ENCODE measurements at places on chromosomes 5 and 9. TPM values are rescaled to one million over a fixed set of nuclear protein-coding genes. Genes with fewer than 3 reads are reported as not detected.

DNA sequence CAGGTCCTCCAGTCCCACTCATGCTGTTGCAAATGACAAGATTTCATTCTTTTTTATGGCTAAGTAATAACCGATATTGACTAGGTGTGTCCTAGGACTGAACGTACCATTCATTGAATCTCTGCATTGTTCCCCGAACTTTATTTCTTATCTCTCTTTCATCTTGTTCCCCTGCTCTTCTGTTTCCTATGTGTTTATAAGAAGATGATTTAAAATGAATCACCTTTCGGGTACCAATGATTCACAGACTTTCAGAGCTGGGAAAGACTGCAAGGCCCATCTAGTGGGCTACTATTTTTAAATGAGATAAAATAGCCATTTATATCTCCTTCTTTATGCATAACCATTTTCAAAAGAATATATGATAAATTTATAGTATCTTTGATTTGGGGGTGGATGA is 133.0 kb downstream of the CDH18 start:
- DNase-seq, result no peak

DNA sequence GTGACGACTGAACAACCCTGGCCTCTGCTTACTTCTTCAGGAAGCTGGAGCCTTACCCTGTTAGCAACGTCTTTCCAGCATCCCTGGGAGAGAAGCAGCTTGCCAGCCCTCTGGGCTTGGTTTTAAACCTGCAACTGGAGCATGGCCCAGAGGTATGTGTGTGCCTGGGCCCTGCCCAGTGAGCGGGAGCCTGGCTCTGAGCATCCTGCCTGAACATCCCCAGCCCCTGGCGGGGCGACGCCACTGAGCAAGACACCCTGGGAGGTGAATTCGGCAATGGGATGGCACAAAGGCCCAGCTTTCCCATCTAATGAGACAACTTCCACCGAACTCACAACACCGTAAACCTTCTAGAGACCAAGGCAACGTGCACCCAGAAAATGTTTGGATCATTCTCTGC is 23.6 kb downstream of the IRX4 start:
- DNase-seq, result peak; percentile 33

DNA sequence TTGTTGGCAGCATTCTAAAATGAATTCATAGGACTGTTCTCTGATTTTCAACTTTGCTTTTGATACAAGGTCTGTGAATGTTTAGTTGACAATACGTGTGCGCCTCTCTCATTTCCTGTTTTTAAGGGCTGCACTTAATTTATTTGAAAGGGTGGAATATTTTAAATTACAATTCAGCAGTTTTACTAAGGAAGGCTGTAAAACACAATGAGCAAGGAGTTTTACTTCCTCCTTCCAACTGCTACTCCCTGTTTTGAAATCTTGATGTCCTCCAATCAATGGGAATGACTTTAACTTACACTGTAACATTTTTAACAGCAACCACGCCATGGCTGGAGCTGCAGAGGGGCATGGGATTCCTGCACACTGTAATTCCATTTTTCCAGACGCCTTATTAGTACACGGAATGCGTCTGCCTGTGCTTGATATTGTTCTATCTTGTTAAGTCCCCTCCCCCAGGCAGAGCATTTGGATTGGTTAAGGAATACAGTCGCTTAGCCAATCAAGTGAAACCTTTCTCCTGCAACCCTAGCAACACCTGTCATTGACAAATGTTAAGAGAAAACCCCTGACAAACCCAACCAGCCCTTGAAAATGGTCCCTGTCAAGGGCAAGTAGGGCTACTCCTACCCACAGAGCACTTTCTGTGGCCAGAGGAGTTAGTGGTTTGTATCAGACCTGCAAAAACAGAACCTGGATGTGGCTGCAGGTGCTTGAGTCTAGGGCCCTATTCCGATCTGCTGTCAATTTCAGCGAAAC is 12.5 kb upstream of the ZSWIM6 start:
- no peak for DNase-seq

GRCh38 chr9:29348999-29349398 is 1775.7 kb upstream of the C9orf72 start:
- DNase-seq, result no peak

OR1Q1 gene
- not detected for total RNA-seq
